ENCODE measurements at places on chromosomes 4 and X.

DNA sequence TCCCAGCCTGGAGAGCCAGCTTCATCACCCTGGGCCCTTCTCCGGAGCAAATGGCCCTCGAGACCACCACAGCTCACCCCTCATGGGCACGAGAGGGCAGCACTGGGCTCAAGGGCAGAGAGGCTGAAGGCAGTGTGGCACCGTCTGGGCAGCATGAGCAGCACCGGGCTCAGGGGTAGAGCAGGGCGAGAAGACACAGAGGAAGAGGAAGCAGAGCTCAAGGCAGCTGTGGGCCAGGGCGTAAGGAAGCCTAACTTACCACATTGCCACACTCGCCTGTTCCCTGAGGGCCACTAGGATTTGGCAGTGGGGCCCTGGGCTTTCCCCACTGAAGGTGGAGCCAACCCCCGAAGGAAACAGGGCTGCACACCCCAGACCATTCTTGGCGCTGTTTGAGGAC lies 15.5 kb downstream of the ZNF185 start:
- no peak for DNase-seq

DNA sequence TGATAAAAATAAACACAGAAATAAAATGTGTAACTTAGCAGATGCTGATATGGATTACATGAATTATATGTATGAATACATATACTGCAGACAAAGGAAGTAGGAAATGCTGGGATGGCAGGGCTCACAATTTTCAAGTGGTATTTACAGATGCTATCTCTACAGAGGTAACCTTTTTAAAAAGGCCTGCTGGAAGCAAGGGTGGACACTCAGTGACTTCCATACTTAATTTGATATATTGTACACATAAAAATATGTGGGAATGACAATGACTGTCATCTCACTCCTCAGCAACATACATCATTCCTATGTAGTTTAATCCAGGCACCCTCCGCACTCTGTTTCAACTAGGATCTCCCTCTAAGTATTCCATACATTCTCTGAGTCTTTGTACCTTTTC lies 452.9 kb downstream of the DTHD1 start:
- DNase-seq: no peak

- no peak for DNase-seq
These were observed 149.3 kb upstream of the TENM3 start for GRCh38 chr4:182093935-182094334.

DNA sequence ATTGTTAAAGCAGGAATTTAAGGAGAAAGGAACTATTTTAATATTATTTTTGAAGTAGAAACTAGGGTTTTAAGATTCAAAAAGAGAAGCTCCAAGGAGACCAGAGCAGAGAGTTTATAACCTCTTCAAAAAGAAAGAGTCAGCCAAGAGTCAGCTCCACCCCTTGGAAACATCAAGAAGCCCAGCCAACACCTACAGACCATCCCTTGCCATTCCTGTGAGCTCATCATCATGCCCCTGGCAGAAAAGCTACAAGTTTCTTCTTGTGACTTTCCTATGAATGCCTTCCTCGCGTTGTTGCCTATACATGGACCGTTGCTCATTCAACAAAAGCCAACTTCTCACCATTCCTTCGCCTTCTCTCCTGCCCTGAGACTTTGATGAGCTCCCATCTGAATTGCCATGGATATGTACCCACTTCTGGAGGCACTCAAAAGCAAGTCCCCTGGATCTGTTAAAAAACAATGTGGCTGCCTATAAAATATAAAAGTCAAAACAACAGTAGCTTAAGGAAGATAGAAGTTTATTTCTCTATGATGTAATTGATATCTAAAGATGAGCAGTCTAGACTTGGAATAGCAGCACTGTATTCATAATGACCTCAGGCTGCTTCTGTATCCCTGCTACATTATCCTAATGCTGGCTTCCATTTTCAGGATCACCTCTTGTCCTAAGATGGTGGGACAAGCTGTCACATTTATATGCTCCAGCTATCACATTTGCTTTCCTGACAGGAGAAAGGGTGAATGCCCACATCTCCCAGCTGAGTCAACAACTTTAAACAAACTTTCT lies 20.3 kb downstream of the PLRG1 start:
- no peak for DNase-seq

DNA sequence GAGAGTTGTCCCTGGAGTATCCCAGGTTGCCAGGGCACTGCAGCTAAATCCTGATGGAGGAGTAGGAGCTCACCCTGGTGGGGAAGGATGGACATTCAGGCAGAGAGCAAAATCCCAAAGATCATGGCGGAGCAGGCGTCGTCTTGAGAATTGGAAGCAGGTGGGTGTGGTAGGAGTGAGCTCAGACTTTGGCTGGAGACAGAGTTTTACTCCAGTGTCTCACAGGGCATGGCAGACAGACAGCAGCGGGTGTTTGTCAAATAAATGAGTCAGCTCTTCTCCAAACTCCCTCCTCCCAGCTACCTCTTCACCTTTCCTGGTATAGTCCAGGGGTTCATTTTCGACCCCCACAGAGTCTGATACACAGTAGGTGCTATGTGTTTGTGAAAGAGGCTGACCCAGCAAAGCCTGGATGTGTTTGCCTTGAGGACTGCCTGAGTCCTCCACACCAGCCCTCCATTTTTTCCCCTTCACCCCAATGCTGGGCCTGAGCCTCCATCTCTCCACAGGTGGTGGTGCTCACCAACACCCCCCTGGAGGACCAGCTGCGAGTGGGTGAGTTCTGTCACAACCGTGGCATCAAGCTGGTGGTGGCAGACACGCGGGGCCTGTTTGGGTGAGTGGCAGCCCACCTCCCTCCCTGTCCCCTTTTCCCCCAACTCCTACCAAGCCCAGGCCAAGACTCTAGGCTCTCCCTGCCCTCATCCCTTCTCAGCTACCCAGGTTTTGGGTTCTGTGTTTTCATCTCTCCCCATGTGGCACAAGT lies 6.9 kb downstream of the UBA1 start:
- no peak for DNase-seq

GRCh38 chr4:41174444-41174843 lies 39.9 kb downstream of the APBB2 start:
- no peak for DNase-seq

DNA sequence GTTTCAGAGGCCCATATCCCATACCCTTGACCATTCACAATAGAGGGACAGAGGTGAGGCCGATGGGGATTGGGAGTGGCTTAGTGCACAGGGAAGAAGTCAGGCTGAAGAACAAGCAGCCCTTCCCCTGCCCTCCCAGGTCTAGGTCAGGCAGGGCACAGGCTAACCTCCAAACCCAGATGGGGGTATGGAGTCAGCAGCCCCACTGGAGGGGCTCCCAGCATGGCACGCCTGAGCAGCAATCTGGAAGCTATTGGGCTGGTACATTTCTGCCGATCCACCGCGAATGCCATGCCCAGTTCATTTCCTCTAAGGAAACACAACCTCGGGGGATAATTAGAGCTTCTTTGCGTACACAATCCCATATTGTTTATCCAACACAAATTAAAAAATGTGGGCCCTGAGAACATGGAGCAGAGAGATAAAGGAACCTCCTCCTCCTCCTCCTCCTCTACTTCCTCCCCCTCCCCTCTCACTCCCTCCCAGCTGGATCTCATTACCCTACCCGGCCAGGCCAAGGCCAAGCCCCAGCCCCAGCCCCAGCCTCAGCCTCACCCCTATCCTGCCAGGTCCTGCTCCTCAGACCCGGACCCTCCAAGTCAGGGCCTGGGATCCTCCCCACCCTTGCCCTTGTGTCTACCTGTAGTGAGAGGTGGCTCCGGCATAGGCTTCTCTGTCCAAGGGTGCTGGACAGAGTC lies 83.0 kb downstream of the PJA1 start:
- DNase-seq: no peak

DNA sequence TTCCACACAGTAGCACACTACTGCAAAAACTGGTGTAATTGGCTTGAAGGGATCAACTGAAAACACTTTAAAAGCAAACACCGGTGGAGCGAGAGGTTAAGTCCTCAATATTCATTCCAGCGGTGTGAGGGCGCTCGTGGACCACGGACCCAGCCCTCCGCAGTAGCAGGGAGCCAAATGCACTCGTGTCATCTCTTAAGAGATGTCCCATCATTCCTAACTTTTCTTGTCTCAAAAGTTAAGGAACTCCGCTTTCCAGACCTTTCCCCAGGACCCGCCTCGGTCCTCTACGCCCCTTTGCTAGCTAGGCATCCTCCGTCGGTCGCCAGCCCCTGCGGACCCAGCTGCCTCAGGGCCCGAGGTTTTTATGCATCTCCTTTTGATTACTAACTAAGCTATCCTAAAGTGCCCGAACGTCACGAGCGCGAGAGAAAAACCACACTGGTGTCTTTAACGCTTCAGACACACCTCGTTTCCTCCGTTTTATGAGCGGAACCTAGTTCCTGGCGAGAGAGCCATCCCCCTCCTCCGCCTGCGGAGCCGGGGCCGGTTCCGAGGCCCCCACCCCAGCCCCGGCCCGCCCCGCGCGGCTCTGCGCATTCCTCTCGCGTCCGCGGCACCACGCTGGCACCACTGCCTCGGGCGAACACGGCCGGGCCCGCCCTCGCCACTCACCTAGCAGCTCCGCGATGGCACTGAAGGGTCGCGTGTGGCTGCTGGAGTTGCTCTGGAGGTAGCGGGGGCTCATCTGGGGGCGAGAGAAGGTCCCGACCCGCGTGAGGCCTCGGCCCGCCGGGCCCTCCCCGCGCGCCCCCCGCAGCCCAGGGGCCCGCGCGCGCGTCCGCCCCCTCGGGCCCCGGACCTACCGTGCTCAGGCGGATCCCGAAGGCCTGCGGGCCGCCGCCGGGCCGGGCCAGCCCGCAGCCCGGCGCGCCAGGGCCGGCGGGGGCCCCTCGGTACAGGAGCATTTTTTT lies 723 bp downstream of the MORC4 start:
- DNase-seq: peak; percentile 15

DNA sequence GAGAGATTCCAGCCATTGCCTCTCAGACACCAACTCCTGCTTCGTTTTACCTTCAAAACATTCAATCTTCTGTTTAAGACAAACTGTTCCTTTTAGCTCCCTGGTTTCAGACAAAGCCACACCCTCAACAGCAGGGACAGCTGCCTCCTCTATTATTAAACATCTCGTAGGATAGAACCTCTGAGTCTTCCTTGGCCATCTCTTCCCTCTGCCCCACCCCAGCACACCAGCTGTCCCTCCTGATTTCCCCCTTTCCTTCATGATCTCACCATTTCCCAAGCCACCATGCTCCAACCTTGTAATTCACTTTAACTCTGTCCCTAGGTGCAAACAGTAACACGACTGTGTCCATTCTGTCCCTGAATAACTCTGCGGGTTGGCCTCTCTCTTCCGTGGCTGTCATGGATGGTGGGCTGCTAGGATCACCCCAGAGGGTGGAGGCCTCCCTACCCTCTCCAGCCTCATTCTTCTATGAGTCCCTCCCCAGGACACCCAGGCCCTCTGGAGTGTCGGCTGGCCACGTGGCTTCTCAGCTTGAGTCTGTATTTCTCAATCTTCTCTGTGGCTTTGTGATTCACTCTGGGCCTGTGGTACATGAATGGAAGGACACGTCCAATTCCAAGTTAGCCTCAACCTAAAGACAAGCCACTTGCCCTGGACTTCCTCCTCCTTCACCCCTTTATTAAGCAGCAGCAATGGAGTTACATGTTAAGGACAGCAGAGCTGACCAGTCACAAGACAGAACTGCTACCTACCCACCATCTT lies 349.9 kb downstream of the FBXW7 start:
- DNase-seq: no peak

DNA sequence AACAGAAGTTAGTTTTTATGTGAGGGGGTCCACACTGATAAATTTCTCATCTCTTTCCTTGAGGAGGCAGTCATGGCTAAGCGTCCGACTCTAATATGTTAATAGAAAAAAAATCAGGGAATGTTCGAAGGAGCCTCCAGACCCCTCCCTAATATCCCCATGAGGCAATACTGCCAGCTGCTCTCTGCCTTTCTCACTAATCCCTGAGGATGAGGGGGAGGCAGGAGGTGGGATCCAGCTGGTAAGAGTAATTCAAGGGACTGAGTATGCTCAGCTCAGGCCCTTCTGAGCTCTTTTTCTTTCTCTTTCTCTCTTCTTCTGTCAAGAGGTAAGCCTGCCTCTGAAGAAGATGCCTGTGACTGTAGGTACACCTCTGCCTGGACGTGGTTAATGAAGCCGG lies 51.7 kb downstream of the PIR start:
- no peak for DNase-seq

Measured in T-helper 1 cell (primary cell).